ENCODE measurements at places on chromosomes 6 and 20.

GRCh38 chr6:7912736-7913517 is 2.3 kb upstream of the TXNDC5 start:
- DNase-seq, result no peak

- no peak for DNase-seq
Observed at GRCh38 chr20:21134883-21135493, 9.1 kb downstream of the KIZ start.

- DNase-seq, result no peak
Observed at GRCh38 chr6:133341607-133342158, 100.5 kb downstream of the EYA4 start.

- DNase-seq, result no peak
Observed at GRCh38 chr20:9689041-9689440, 149.8 kb downstream of the PAK5 start.

- no peak for DNase-seq
Observed at GRCh38 chr6:116012951-116013350, 47.7 kb downstream of the FRK start.

GRCh38 chr6:52124126-52125121 is 37.0 kb upstream of the PKHD1 start:
- no peak for DNase-seq

DNA sequence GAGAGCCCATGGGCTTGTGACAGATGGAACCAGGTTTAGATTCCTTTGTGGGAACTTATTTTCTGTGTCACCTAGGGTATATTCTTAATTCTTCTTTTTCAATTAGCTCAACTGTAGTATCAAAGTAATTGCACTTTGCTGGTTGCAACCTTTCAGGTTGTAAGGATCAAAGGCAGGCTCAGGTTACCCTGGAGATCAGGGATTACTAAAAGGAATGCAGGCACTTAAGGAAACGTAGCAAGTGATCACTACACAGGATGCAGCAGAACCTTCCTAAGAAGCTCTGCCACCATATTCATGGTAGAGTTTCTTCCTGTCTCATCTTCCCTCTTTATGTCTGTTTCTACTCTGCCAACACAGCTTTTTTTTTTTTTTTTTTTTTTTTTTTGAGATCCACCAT is 133.2 kb upstream of the JAG1 start:
- no peak for DNase-seq

- no peak for DNase-seq
Observed at GRCh38 chr6:154482858-154483257, 27.6 kb downstream of the CNKSR3 start.

GRCh38 chr6:85574932-85575598 is 18.6 kb downstream of the SNX14 start:
- no peak for DNase-seq

DNA sequence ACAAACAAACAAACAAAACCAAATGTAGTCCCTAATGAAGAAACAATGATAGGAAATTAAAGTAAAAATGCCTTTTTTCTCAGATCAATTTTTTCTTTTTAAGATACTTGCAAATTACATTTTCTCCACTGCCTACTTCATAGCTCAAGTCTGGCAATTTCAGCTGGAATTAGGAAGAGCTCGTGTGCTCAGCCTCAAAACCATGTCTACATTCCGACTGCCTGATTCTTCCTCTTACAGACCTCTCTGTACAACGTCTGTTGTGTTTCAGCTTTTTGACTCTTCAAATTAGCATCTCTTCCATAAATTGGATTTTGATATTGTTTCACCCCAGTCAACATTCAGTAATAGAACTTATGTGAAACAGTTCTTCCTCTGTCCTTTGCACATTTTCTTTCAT is 9.3 kb upstream of the EDN1 start:
- no peak for DNase-seq

GRCh38 chr6:2861060-2861821 is 19.6 kb upstream of the SERPINB1 start:
- DNase-seq, result no peak

- peak; percentile 76 for DNase-seq
Observed at GRCh38 chr20:25859649-25860530, 163.2 kb upstream of the ZNF337 start.

- DNase-seq, result no peak
Observed at GRCh38 chr6:96878143-96878542, 19.5 kb downstream of the NDUFAF4 start.

GRCh38 chr6:148440877-148441453 is 98.3 kb downstream of the SASH1 start:
- no peak for DNase-seq

GRCh38 chr6:138689849-138690248 is 83.7 kb upstream of the CCDC28A start:
- DNase-seq, result no peak

- no peak for DNase-seq
Observed at GRCh38 chr20:47861116-47861515, 75.8 kb upstream of the SULF2 start.

DNA sequence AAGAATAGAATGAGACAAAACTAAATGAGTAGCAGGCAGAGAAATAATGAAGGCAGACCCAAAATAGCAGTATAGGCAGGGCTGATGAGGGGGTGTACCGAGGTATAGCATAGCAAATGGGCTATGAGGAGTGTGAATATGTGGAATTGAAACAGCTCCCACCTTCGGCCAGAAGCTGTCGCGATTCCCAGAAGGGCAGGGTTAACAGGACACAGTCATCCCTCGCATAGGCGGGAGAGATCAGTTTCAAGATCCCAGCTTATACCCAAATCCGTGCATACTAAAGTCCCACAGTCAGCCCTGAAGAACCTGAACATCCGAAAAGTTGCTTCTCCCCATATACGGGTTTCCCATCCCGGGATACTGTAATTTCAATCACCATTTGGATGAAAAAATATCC is 82.7 kb downstream of the PTPRK start:
- DNase-seq, result no peak

Measured in T-helper 2 cell (primary cell).